ENCODE measurements at places on chromosomes 3 and 15.

- DNase-seq: peak; percentile 56
Observed at GRCh38 chr15:65189102-65189740, 4.1 kb upstream of the CLPX start.

DNA sequence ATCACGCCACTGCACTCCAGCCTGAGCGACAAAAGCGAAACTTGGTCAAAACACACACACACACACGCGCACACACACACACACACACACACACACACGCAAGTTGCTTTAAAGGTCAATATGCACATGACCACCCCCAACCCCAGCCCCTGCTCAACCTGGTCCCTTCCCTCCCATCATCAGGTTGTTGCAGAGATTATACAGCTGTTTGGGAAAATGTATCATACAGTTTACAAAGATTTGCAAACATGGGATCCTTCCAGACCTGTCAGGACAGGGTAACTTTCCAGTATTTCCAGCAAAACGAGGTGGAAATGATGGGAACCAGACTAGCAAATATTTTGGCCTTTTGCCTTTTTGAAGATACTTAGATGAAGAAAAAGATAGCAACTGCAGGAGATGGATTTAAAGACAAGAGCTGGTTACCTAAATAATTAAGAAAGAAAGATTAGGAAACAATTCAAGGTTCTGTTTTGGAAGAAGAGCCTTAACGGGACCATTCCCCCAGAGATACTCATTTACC is 80.2 kb downstream of the TNIK start:
- DNase-seq: no peak

DNA sequence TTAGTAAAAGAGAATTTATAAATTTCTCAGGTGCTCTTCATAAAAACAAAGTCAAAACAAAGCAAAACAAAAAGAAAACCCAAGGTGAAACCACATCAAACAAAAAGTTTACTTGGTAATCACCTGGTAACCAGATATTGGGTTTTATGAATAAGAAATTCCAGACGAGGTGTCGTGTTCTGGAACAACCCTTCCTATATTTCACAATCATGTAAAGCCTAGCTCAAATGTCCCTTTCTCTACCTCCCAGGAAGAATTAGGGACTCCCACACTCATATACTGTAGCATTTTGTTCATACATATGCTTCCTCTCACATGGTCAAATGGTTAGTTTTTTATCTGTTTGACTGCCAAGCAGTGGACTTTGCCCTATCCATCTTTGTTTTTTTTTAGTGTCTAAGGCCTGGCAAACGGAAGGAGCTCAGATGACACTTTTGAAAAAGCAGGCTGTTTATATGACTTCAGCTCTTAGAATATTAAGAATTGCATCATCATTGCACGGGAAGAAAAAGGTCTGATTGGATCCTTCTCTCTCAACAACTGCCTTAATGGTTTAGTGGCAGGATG is 326.7 kb upstream of the TBL1XR1 start:
- DNase-seq: no peak

DNA sequence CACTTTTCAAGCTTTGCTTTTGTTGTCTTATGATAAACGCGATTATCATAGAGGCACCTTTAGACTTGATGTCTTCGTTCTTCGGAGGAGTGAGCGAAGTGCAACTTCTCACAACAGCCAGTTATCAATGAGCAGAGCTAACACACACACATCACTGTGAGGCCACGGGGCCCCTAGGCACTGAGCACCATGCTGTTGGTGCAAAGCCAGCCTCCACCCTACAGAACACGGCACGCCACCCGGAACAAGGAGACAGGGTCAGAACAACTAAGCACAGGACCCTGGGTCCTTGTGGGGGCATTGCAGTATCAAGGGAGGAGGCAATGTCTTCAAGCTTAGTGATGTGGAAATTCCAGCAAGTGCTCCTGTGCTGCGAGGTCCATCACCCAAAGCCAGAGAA is 244.5 kb downstream of the OCA2 start:
- DNase-seq: no peak

GRCh38 chr15:85128621-85129020 is 147.0 kb downstream of the PDE8A start:
- DNase-seq: no peak

- no peak for DNase-seq
Observed at GRCh38 chr3:52080830-52081719, 24.7 kb upstream of the DUSP7 start.

GRCh38 chr3:128787256-128788253 is 61.6 kb downstream of the RAB7A start:
- DNase-seq: peak; percentile 91

DNA sequence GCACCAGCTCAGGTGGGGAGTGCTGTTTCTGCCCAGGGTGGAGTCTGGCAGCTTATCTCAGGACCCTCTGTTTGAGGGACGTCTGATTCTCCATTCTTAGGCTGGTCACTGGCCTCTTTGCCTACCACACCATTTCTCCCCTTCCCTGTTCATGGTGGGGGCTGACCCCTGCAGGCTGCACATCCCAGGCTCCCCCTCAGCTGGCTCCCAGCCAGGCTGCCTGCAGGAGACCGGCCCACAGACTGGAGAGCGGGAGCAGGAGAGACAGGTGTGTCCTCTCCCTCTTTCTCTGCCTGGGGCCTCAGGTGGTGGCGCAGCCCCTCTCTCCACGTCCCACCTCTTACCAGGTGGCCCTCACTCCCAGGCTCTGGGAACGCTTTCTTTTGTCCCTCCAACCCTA is 60.8 kb downstream of the RAB11A start:
- no peak for DNase-seq

DNA sequence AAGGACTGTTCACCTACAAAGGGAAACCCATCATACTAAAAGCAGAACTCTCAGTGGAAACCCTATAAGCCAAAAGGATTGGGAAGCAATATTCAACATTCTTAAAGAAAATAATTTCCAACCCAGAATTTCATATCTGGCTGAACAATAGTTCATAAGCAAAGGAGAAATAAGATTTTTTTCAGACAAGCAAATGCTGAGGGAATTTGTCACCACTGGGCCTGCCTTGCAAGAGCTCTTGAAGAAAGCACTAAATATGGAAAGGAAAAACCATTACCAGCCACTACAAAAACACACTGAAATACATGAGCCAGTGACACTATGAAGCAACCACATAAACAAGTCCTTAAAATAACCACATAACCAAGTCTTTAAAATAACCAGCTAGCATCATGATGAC is 28.9 kb upstream of the DCBLD2 start:
- no peak for DNase-seq

GRCh38 chr15:31328428-31328968 is 1.9 kb downstream of the KLF13 start:
- DNase-seq: no peak

DNA sequence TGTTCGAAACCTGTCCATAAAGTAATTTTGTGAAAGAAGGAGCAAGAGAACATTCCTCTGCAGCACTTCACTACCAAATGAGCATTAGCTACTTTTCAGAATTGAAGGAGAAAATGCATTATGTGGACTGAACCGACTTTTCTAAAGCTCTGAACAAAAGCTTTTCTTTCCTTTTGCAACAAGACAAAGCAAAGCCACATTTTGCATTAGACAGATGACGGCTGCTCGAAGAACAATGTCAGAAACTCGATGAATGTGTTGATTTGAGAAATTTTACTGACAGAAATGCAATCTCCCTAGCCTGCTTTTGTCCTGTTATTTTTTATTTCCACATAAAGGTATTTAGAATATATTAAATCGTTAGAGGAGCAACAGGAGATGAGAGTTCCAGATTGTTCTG is 44.4 kb downstream of the AGTR1 start:
- no peak for DNase-seq

- DNase-seq: no peak
Observed at GRCh38 chr15:42401544-42402454, 42.5 kb downstream of the CAPN3 start.

- no peak for DNase-seq
Observed at GRCh38 chr3:107810171-107811071, 280.4 kb downstream of the CD47 start.

GRCh38 chr15:90818251-90819210 is 49.9 kb upstream of the FURIN start:
- DNase-seq: no peak

GRCh38 chr15:40731034-40731433 is 24.0 kb downstream of the RMDN3 start:
- no peak for DNase-seq

DNA sequence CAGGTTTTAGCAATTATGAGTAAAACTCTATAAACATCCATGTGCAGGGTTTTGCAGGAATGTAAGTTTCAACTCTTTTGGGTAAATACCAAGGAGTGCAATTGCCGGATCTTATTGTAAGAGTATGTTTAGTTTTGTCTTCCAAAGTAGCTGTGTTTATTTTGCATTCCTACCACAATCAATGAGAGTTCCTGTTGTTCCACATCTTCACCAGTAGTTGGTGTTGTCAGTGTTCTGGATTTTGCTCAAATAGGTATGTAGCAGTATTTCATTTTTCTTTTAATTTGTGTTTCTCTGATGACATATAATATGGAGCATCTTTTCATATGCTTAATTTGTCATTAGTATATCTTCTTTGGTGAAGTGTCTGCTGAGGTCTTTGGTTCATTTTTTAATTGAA is 185.1 kb upstream of the GALNT15 start:
- peak; percentile 9 for DNase-seq

DNA sequence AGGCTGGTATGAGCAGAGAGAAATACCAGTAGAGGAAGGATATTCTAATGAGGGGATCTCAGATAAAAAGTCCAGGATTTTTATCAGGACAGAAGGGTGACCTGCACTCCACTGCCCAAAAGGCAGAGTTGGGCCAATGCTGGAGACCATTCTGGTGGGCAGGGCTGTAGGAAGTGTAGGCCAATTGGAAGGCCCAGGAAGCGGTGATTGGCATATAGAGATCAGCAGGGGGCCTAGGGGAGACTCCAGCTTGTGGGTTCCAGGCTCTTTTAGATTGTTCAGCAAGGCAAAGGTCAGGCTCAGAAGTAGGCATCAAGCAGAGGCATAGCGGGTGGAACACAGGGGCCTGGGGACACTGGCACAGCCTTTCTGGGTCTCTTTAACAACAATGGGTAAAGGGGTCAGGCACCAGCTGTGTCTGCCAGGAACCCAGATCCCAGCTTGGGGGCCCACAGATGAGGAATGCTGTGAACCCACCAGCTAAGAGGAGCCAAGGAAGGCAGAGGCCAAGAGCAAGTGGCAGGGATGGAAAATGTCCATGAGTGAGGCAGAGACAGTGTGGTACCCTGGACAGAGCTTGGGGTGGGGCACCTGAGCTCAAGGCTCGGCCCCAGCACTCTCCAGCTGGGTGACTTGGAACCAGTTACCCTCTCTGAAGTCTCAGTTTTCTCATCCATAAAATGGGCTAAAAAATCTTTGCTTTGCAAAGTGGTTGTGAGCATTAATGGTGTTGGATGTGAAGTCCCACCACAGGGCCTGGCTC is 27.0 kb upstream of the RASGRF1 start:
- DNase-seq: no peak

GRCh38 chr15:34657469-34658127 is 74.1 kb upstream of the GOLGA8B start:
- no peak for DNase-seq

DNA sequence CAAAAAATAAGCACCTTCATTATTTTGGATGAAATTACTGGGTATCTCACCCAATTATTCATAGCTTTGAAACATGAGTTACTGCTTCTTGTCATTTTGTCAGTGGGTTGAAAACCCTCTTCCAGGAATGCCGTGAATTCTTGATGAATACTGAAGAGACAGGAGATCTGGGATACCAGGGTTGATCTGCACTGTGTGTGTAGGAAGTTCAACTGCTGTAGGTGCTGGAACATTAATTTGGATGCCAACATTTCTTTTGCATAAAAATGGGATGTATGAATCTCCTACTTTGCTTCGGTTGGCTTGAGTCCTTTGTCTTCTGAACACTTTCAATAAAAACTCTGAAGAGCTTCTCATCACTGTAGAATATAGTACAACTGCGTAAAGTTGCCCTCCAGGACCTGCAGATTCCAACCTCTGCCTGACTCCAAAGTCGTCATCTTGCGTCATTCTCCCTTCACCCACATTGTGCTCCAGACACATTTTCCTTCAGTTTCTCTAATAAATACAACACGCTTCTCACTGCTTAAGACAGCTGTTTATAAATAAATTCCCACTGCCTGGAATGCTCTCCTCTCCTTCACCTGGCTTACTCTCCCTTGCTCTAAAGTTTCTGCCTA is 312.7 kb upstream of the TGFBR2 start:
- DNase-seq: no peak

GRCh38 chr3:194005930-194006501 is 129.9 kb upstream of the HES1 start:
- no peak for DNase-seq

- peak; percentile 74 for DNase-seq
Observed at GRCh38 chr15:69758810-69759790, 306.5 kb downstream of the RPLP1 start.

- DNase-seq: no peak
Observed at GRCh38 chr3:4533489-4534443, 40.6 kb downstream of the ITPR1 start.

- no peak for DNase-seq
Observed at GRCh38 chr3:72133329-72134011, 348.5 kb upstream of the PROK2 start.

- no peak for DNase-seq
Observed at GRCh38 chr15:55037071-55037470, 159.7 kb downstream of the RSL24D1 start.

GRCh38 chr3:192875971-192876565 is 41.6 kb downstream of the MB21D2 start:
- no peak for DNase-seq

DNA sequence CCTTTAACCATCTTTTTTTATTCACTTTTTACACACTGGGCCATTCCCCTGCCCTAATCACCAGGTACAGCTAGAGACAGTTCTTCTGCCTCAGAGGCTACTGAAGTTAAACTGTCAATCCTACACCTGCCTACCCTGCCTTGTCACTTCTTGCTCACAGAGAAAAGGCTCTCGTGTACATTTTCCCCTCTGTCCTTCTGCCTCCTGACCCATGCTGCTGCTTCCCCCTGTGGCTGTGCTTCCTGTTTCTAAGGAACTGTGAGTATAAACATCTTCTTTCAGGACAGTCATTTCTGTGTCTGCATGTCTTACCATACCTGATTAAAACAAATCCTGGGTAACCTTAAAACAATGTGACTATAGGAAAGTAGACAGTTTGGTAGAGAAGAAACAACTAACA is 236.4 kb upstream of the MRPL3 start:
- DNase-seq: no peak

GRCh38 chr3:7346364-7346763 is 485.4 kb downstream of the GRM7 start:
- no peak for DNase-seq

DNA sequence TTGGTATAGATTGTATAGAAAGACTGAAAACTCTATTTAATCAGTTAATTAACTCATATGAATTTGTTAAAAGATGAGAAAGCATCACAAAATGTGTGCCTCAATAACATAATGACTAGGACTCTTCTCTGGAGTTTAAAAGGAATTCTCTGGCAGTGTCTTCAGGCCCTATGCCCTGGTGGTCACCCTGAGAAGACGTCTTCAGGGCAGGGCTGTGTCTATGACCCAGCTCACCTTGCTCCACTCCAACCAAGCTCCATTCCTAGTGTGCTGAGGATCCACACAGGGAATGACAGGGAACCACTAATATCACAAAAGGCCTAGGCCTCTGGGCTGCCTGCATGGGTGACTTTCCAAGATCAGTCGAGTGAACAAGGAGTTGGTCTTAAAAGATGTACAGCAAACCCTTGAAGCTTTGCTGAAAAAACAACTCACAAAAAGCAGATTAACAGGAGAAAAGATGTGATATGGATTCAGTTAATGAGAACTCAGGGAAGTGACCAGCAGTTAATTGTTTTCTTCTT is 156.6 kb downstream of the SNRK start:
- DNase-seq: no peak

All from SW 1271 (cell line).